Activated T-helper 1 cell treated with Interleukin-2 at 50 U/mL for 16 hours (primary cell): ENCODE measurements at places on chromosomes 3 and 15.

GRCh38 chr3:13325892-13326443, 94.2 kb downstream of the NUP210 start:
- DNase-seq: no peak

- DNase-seq: no peak
Observed at GRCh38 chr3:32354362-32354778, 37.3 kb upstream of the CMTM7 start.

DNA sequence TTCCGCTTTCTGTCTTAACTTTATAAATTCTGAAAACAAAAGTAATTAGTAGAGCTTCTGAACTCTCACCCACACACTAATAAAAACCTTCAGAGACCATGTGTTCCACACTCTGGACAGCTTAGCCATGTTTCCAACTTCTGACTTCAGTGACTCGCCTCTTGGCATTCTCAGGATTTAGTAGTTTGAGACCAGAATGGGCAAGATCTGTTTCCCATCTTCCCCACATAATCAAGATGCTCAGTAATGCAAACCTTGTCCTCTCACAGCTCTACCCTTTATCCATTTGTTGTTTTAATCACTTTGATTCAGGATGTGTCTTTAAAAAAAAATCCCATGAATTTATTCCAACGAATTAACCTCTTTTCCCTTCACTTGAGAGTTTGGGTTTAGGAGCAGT, 166.6 kb upstream of the SLC24A5 start:
- DNase-seq: no peak

DNA sequence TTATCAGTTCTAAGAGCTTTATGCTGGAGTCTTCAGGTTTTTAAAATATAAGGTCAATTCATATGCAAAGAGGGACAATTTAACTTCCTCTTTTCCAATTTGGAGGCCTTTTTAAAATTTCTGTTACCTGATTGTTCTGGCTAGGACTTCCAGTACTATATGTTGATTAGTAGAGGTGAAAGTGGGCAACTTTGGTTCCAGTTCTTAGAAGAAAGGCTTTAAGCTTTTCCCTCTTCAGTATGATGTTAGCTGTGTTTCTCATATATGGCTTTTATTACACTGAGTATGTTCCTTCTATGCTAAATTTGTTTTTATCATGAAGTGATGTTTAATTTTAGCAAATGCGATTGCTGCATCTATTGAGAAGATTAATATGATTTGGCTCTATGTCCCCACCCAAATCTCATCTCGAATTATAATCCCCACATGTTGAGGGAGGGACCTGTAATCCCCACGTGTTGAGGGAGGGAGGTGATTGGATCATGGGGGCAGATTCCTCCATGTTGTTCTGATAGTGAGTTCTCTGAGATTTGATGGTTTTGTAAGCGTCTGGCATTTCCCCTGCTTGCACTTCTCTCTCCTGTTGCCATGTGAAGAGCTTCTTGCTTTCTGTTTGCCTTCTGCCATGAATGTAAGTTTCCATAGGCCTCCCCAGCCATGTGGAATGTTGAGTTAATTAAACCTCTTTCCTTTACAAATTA, 33.8 kb downstream of the FAIM start:
- no peak for DNase-seq

GRCh38 chr3:184448321-184449160, 68.7 kb downstream of the CHRD start:
- DNase-seq: no peak

DNA sequence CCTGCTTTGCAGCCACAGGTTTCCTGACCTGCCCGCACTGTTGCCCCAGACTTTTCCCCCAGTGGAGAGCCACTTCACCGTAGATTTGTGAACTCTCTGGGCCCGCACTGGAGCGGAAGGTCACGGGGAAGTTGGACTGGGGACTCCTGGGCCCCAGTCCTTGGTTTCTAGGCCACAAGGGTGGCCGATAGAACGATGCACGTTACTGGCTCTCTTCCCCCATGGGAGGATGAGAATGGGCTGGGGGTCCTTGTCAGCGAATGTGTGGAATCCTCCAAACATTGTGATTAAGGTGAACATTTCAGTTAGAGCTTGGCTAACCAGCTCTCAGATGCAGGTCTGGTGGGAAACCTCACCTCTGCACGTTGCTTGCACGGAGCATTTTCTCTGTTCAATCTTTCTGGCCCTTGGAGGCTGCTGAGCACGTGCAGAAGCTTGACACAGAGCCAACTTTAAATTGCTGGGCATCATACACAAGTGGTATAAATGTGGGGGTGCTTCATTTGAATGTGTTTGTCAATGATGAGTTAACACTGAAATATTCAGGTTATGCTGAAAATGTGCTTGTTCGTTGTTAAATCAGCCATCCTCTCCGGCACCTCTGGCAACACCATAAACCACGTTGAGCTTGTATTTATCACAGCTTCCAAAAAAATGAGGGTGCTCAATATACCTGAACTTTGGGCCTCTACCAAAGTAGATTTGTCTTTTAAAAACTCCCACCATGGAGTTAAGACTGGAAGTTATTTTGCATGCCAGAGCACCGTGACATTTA, 976 bp downstream of the DIS3L start:
- DNase-seq: no peak
